PC-9 (cell line): ENCODE measurements at places on chromosomes 16 and 17. TPM values are rescaled to one million over a fixed set of nuclear protein-coding genes. Genes with fewer than 3 reads are reported as not detected.
A peak's percentile ranks its signal among the peaks of the same experiment; 100 is the strongest.

EPOP gene
- total RNA-seq = 8.4 and 10.6 TPM in 2 replicates

CDK3 gene
- 10.3 and 12.3 TPM in 2 replicates for total RNA-seq

CACNG1 gene
- not detected in 2 replicates for total RNA-seq

NPTX1 gene
- total RNA-seq = 6.1 and 6.9 TPM in 2 replicates

PHOSPHO1 gene
- not detected in 2 replicates for total RNA-seq

SLC2A4 gene
- 1.5 and 1.6 TPM in 2 replicates for total RNA-seq

ATPAF2 gene
- 44.5 and 61.7 TPM in 2 replicates for total RNA-seq

- peak overlapping the region; percentile 95 for H3K27ac ChIP-seq
- peaks cover 64% of the 10 kb centered on the region for H3K4me1 ChIP-seq
- DNase-seq = peak; percentile 57
- H3K36me3 ChIP-seq = peaks cover 29% of the 10 kb centered on the region
- no peaks in the 10 kb centered on the region for H3K27me3 ChIP-seq
These were observed 848 bp upstream of the KRT19 start for GRCh38 chr17:41528959-41529353.

GRCh38 chr16:75116081-75116910 lies at the start of gene LDHD:
TSS of gene LDHD (minus strand) at chr16:75116780. CDS start at chr16:75116720, 60 bp downstream.
- no peaks in the 10 kb centered on the region for H3K27me3 ChIP-seq
- peak; percentile 70 for DNase-seq
- H3K27ac ChIP-seq = no peak within 1 kb of the TSS
- no peaks in the 10 kb centered on the region for H3K36me3 ChIP-seq
- peaks cover 10% of the 10 kb centered on the region for H3K4me1 ChIP-seq

DNA sequence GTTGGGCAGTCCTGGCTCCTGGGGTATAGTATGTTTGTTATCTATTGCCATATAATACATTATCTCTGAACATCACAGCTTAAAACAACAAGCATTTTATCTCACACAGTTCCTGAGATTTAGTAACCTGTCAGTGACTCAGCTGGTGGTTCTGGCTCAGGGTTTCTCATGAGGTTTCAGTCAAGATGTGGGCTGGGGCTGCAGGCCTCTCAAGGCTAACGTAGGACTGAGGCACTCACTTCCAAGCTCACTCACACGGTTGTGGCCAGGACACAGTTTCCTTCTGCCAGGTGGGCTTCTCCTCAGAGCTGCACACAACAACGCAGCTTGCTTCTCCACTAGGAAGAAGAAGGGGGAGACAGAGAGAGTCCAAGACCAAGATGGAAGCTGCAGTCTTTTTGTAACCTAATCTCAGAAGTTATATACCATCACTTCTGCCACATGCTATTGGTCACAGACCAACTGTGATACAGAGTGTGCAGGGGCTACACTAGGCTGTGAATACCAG lies 10.3 kb upstream of the MED13 start:
- DNase-seq = no peak
- H3K27ac ChIP-seq = no peak overlapping the region
- H3K4me3 ChIP-seq = no peak overlapping the region

DNA sequence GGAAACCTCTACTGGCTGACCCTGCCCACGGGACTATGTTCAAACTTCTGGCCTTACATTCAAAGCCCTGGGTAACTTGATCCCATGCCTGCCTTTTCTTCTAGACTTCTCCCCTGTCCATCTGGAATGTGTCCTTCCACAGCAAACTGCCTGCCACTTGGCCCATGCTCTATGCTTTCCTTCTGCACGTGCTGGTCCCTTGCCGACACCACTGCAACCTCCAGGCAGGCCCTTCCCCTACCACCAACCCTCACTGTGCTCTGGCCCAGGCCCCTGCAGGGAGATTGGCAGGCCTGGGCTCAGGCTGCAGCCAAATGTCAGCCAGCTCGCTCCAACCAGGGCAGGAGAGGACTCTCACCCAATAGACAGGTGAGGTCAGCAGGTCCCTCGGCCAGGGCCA lies 11.0 kb downstream of the HSD11B2 start:
- no peaks in the 10 kb centered on the region for H3K27me3 ChIP-seq
- H3K36me3 ChIP-seq = no peaks in the 10 kb centered on the region
- no peak overlapping the region for H3K27ac ChIP-seq
- no peak for DNase-seq

GRCh38 chr17:51365090-51365489 lies 104.7 kb downstream of the UTP18 start:
- H3K27me3 ChIP-seq = peaks cover 84% of the 10 kb centered on the region
- no peaks in the 10 kb centered on the region for H3K4me1 ChIP-seq
- H3K36me3 ChIP-seq = no peaks in the 10 kb centered on the region
- DNase-seq = no peak
- H3K27ac ChIP-seq = no peak overlapping the region

DNA sequence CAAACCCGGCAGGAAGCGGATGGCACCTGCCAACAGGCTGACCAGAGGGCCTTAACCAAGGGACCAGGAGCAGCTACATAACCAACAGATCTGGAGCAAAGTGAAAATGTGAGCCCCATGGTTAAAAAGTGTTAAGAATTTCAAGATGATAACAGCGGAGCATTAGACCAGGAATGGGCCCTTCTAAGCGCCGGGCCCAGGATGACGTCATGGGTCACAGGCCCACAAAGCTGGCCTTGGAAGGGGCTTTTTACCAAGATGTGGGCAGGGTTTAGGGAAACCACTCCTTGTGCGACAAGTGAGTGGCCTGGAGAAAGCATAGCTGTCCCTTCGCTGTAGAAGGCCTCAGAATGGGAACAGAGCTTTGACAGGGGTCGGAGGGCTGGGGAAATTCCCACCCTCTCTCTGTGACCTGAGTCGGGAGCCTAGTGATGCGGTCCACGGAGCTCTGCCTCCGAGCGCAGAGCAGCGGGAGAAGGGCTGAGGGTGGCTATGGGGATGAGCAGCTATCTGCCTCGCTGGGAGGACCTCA lies 84.4 kb upstream of the RPL38 start:
- H3K36me3 ChIP-seq = no peaks in the 10 kb centered on the region
- peaks cover 100% of the 10 kb centered on the region for H3K27me3 ChIP-seq
- no peak overlapping the region for H3K27ac ChIP-seq
- no peak for DNase-seq

- no peaks in the 10 kb centered on the region for H3K4me1 ChIP-seq
- no peak overlapping the region for H3K27ac ChIP-seq
- H3K27me3 ChIP-seq = no peaks in the 10 kb centered on the region
- H3K4me3 ChIP-seq = no peak overlapping the region
- DNase-seq = no peak
- H3K36me3 ChIP-seq = peaks cover 31% of the 10 kb centered on the region
These were observed 25.3 kb downstream of the NMT1 start for GRCh38 chr17:45086391-45086790.

DNA sequence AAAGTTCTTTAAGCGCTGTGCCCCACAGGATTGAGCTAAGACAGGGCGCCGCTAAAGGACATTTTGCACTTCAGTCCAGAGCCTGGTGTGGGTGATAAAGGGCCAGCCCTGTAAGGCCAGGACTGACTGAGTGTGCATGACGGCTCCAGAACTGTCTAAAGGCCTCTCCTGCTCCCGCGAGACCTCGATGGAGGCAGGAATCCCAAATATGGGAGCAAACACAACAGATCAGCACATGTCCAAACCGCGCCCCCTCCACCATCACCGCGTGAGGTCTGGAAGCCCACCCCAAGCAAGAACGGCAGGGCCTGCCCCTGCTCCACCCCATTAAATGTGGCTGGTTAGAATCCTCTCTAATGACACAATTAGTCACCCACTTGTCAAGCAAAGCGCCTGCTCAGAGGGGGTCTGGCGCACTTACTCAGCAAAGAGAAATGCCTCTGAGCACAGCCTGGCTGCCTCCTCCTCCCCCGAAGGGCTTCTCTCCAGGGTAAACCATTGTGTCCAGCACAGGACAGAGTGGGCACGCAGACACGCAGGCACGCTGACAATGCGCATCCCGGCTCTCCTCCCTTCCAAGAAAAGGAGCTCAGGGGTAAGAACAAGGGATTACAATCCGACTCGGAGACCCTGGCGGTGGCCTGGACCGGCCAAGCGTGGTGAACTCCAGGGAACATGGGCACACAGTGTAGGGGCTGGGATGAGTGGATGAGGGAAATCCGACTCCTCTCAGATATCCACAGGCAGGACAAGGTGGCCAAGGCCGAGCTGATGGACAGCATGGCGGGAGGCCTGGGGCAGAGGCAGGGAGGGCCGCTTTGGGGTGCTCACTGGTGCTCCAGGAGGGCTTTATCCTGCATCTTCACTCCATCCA lies 1.5 kb downstream of the MXRA7 start:
- no peak for DNase-seq
- H3K4me1 ChIP-seq = 0 out of 2 replicates have a peak, but pooled peaks cover 6% of the 10 kb centered on the region
- no peaks in the 10 kb centered on the region for H3K27me3 ChIP-seq

DNA sequence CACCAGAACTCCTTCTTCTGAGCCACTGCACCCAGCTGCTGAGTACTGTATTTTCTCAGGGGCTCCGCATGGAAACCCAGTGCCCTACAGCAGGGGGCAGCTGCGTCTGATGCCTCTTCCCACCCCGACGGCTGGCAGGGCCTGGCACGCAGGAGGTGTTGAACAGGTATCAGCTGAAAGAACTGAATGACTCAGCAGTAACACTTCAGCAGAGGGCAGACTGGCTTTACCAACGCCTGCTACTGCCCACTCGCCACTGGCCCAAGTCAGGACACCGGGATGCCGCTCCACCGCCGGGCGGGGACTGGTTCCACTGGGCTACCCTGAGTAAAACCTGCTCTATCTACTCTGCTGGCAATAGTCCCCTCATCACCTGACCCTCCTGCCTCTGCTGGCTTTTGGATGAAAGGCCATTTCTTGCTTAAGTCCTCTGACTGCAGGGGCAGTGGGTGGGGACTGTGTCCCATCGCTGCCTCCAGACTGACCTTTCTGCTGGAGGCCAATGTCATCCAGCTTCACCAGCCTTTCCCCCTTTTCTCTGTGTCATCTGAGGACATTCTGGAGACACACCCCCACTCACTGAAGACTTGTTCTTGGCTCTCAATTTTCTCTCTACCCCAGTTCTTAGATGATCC lies 100.4 kb upstream of the FA2H start:
- DNase-seq = peak; percentile 76
- H3K4me3 ChIP-seq = no peak overlapping the region
- no peaks in the 10 kb centered on the region for H3K27me3 ChIP-seq
- no peak overlapping the region for H3K27ac ChIP-seq
- H3K4me1 ChIP-seq = no peaks in the 10 kb centered on the region

GRCh38 chr17:79415365-79415764 lies 195.5 kb downstream of the RBFOX3 start:
- no peaks in the 10 kb centered on the region for H3K36me3 ChIP-seq
- no peaks in the 10 kb centered on the region for H3K4me1 ChIP-seq
- no peak for DNase-seq
- H3K27me3 ChIP-seq = peaks cover 75% of the 10 kb centered on the region

DNA sequence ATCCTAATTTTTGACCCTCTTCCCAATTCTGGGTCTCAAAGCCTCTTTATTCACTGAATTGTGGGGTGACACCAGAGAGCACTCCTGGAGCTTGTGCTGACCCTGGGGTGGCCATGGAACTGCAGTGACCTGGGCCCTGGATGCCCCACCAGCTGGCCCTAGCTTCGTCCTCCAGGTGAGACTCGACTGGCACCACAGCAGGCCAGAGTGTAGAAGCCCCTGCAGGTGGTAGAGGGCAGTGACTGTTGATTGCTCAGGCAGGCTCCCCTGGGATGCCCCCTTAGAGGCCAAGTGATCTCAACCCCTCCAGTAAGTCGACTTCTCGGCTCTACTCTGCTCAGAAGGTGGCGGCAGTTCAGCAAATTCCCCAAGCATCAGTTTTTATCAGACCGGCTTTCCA lies 6.4 kb downstream of the FA2H start:
- no peak for DNase-seq
- H3K27me3 ChIP-seq = no peaks in the 10 kb centered on the region
- H3K36me3 ChIP-seq = no peaks in the 10 kb centered on the region
- no peaks in the 10 kb centered on the region for H3K4me1 ChIP-seq
- no peak overlapping the region for H3K27ac ChIP-seq

- H3K4me3 ChIP-seq = no peak overlapping the region
- no peaks in the 10 kb centered on the region for H3K4me1 ChIP-seq
- DNase-seq = no peak
- H3K27ac ChIP-seq = peak overlapping the region; percentile 14; the same call in 1 of the 2 replicates
These were observed 10.6 kb upstream of the PSMC5 start for GRCh38 chr17:63816669-63817068.

DNA sequence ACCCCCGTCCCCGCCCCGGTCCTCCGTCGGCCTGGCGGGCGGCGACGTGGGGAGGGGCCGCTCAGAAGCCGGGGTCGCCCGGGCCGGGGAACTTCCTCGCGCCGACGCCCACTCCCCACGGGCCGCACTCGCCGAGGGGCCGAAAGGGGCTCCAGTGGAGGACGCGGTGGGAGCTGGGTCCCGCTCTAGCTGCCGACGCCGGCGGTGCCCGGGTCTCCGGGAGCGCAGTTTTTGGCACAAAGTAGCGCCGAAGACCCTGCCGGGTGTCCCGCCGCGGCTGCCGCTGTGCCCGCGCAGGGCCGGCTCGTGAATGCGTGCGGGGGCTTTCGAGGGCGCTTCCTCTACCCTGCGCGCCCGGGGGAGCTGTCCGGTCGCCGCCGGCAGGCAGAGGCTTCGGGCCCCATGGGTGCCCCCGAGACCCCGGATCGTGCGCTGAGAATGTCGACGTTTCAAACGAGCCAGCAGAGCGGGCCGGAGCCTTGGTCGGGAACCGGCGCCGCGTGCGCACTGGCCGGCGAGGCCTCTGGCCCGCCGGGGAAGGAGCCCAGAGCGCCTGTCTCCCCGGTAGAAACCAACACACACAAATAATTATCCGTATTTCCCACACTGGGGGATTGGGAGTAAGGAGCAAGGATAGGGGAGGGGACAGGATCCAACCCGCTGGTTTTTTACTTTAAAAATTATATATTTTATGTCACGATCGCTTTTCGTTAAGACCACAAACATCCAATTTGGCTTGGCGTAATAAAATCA lies 46.6 kb upstream of the SLC38A10 start:
- no peaks in the 10 kb centered on the region for H3K27me3 ChIP-seq
- H3K27ac ChIP-seq = peak overlapping the region; percentile 84
- H3K36me3 ChIP-seq = no peaks in the 10 kb centered on the region
- peak overlapping the region; percentile 92 for H3K4me3 ChIP-seq
- peaks cover 20% of the 10 kb centered on the region for H3K4me1 ChIP-seq

GRCh38 chr17:63973247-63973646 lies 529 bp upstream of the SCN4A start:
- no peak overlapping the region for H3K27ac ChIP-seq
- no peak for DNase-seq
- H3K4me3 ChIP-seq = no peak overlapping the region

GRCh38 chr17:38703742-38704605 lies 1.1 kb upstream of the MLLT6 start:
- H3K4me3 ChIP-seq = peak overlapping the region; percentile 99
- H3K36me3 ChIP-seq = peaks cover 11% of the 10 kb centered on the region; the same call in 1 of the 2 replicates
- peak overlapping the region; percentile 88 for H3K27ac ChIP-seq
- no peaks in the 10 kb centered on the region for H3K27me3 ChIP-seq
- peak; percentile 92 for DNase-seq

GRCh38 chr16:24834459-24835335 lies 11.1 kb upstream of the SLC5A11 start:
- no peak for DNase-seq
- no peak overlapping the region for H3K4me3 ChIP-seq
- H3K27me3 ChIP-seq = no peaks in the 10 kb centered on the region
- H3K27ac ChIP-seq = no peak overlapping the region
- peaks cover 13% of the 10 kb centered on the region for H3K4me1 ChIP-seq
